ENCODE measurements at places on chromosomes 7 and 10. TPM values are rescaled to one million over a fixed set of nuclear protein-coding genes. Genes with fewer than 3 reads are reported as not detected.

WNT16 gene
- total RNA-seq = 0.09 TPM

TRIM50 gene
- not detected for total RNA-seq

HOXA4 gene
- 0.47 TPM for total RNA-seq

MPP7 gene
- under 0.01 TPM for total RNA-seq

CARD11 gene
- total RNA-seq = not detected

RPEL1 gene
- under 0.01 TPM for total RNA-seq

CTAGE6 gene
- 0.17 TPM for total RNA-seq

NDUFB8 gene
- total RNA-seq = 235 TPM

NAT16 gene
- total RNA-seq = not detected

CBX3 gene
- total RNA-seq = 102 TPM

PDZD7 gene
- 2.0 TPM for total RNA-seq

NUTM2E gene
- not detected for total RNA-seq

MORN4 gene
- 5.2 TPM for total RNA-seq

FAM237B gene
- not detected for total RNA-seq
